ENCODE measurements at places on chromosomes 5 and 9.

DNA sequence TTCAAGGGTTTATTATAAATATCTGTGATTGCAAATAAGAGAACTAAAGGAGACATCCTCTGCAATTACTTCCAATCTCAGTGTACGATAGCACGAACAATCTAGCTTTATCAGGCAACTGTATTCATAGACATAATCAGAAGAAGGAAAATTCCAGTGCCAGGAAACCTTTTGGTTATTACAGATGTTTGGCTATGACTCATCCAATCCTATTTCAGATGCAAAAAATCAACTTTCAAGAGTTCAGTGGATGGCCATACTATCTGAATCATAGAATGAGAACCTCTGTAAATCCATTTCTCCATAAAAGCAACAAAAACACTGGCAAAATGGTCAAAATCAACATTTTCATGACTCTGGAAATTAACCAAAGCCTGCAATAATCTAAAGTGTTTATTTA, 37.9 kb downstream of the GAS1 start:
- no peak for DNase-seq

GRCh38 chr9:98550206-98550820, 158.4 kb downstream of the GABBR2 start:
- peak; percentile 56 for DNase-seq

- DNase-seq: no peak
These were observed 198.9 kb upstream of the SGCD start for GRCh38 chr5:156128026-156128425.

DNA sequence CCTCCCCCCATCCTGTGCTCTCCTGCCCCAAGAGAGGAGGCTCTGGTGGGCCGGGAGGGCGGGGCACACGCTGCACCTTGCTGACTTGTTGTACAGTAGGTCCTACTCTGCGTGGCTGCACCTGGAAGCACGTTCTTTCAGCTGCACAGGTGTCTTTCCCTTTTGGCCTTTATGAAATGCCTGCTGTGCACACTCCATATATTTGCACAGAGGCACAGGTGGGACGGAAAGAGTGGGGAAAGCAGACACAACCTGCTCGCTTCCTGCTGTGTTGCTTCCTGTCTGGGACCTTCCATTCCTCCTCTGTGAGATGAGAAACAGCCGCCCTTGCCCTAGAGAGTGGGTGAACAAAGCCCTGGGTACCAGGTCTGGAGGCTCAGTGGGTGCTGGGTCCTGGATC, 4.8 kb downstream of the USP20 start:
- no peak for DNase-seq

DNA sequence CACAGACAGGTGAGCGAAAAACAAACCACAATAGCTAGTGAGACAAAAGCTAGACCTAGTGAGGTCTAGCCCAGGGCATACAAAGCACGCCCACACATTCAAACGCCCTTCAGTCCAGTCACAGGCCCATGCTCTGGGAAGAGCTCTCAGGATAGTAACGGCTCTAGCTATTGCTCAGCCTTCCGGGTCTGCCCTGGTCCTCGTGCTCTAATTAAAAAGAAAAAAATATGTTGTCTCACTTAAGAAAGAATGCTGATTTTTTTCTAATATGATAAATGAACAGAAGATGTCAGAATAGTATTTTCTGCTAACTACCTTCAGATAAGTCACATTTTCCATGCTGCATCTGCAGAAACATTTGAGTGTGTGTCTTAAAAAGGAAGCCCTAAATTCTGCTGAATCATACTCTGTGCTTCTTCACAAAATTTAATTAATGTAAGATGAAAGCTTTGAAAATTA, 94.5 kb downstream of the PLPP1 start:
- peak; percentile 51 for DNase-seq

DNA sequence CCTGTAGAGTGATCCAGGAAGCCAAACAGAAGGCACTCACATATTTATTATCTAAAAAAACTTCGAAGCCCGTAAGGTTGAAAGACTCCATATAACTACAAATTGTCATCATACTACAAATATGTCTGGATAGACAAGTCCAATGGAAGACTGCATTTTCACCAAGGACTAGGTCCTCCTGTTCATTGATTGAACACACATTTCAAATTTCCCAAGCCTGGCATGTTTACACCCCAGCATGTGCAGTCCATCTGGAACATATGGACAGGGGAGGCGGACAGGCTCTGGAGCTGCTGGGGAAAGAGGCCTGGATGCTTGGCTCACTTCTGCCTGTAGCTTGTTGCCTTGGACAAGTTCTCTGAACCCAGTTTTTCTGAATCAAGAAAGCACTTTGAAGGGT, 378.7 kb downstream of the ENC1 start:
- no peak for DNase-seq

- DNase-seq: no peak
These were observed 14.4 kb downstream of the CAMK4 start for GRCh38 chr5:111238431-111239225.

GRCh38 chr5:59732301-59732700, 161.2 kb downstream of the PDE4D start:
- DNase-seq: no peak

GRCh38 chr9:70061776-70062175, 18.1 kb downstream of the MAMDC2 start:
- no peak for DNase-seq

DNA sequence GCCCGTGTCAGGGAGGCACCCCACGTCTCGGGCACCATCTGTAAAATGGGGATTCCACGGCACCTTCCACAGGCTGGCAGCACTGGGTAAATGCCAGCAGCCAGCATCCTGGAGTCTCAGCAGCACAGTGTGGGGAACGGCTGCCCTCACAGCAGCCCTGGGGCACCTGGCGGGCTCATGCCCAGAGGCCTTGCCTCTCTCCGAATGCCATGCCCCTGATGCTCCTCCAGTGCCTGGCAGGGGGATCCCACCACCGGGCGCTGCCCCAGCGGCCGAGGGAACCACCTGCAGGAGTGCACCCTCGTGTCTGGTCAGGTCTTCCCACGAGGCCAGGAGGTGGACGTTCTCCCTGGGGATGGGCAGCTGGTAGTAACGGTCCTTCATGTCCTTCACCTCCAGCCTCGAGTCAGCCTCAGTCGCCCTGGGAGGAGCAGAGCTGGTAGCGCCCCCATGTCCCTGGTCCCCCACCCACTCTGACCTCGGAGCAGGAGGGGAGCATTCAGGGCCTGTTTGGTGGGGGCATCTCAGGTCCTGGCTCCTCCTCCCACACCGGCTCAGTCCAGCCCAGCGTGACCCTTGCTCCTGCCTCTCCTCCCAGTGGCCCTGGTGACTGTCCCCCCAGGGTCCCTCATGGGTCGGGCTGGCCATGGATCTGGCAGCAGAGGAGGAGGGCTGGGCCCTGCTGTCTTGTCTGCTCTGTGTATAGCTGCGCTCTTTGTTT, 49.9 kb upstream of the NRARP start:
- no peak for DNase-seq

DNA sequence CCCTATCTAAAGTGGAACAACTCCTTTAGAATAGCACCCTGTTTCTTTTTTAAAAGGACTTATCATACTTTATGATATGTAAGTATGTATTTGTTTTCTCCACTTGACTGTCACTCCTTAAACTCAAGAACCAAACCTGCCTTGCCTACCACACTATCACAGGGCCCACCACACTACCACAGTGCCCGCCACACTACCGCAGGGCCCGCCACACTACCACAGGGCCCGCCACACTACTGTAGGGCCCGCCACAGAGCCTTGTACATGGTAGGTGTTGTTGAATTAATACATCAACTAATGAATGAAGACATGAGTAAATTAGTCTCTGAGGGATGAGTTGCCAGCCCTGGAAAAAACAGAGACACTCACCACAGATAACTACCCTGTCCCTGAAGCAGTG, 18.0 kb downstream of the SLC31A2 start:
- no peak for DNase-seq

DNA sequence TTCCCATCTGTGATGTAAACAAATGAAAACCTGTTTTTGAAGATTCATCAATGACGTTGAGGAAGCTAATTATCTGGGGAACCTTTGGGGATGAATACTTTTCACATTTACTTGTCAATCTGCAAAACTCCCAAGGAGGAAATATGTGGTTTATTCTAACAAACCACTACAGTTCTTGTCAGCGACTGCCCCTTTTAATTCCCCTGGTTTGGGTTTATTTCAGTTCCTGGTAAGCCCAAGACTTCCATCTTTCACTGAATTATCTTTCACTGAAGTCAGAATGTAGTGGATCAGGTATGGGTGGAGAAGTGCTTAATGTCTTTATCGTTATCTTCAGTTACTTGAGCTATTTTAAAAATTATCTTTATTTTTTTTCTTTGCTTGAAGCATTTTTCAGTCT, 40.2 kb downstream of the TLR4 start:
- no peak for DNase-seq

GRCh38 chr9:95206143-95206542, 111.4 kb downstream of the FANCC start:
- DNase-seq: no peak

- DNase-seq: no peak
These were observed 4.9 kb upstream of the LCN1 start for GRCh38 chr9:135516132-135516860.

DNA sequence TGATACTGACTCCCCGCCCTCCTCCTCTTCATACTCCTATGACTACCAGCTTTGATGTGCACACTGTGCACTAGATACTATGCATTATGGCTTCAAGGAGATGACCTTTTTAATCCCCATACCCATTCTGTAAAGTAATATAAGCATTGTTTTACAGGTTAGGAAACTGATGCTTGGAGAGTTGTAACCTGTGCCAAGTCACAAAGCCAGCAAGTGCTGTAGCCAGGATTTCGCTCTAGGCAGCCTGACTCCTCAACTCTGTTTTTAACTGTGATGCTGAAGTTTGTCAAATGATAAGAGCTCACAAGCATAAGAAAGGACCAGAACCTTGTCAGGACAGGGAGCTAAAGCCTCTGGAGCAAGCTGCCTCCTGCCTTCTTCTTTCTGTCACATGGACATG, 461.3 kb downstream of the TMEM232 start:
- no peak for DNase-seq

GRCh38 chr9:91196103-91196950, 165.4 kb downstream of the AUH start:
- no peak for DNase-seq

GRCh38 chr9:104589626-104590025, 9.6 kb downstream of the OR13C5 start:
- DNase-seq: no peak

- no peak for DNase-seq
These were observed 60.9 kb upstream of the TLR4 start for GRCh38 chr9:117643288-117643654.

- DNase-seq: no peak
These were observed 261.9 kb upstream of the NREP start for GRCh38 chr5:112018846-112019245.

GRCh38 chr9:11676821-11677220, 1016.4 kb upstream of the TYRP1 start:
- DNase-seq: no peak

DNA sequence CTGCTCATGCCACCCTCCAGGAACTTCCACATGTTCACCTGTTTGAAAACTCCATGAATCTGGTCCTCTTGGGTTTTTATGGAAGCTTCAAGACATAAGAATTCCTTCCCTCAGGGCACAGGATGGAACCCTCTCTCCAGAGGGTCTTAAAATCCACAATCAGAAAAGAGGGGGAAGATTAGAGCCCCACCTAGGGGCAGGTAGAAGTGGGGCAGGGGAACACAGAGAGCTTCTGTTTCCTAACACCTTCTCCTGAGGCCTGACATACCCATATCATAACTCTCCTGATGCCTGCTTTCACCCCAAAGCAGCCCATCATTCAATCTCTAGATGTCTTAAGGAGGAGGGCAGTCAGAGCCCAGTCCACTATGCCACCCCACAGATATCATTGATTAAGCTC, 1087.7 kb upstream of the ARRDC3 start:
- DNase-seq: no peak

- DNase-seq: no peak
These were observed 73.1 kb downstream of the MAST4 start for GRCh38 chr5:66669086-66669861.

DNA sequence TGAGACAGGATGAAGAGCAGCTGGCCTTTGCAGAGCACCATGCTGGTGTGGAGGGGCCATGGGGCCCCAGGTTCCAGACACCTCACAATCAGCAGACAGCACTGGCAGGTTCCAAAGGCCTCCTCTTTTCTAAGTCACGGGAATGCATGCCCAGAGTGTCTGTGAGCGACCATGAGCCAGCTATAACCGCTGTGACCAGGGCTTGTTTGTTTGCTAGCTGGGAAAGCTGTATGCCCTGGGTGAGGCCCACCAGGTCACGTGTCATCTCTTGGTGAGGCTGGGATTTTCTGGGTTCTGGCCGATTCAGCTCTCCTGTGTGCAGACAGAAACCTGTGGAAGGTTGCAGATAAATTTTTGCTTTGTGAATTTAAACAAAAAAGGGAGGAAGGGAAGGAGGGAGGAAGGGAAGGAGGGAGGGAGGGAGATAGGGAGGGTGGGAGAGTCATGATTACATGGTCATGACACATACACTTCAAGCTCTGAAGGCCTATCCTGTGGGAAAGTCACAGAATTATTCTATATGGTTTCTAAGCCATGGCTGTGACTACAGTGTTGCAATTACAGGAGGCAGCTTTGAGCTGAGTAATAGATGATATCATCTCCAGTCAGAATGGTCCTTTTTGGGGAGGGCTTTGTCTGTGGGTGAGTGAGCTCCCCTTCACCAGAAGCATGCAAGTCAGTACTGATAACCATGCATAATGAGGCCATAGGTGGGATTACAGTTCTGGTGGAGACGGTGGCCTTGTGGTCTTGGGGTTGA, 37.2 kb downstream of the PAPPA start:
- peak; percentile 83 for DNase-seq

DNA sequence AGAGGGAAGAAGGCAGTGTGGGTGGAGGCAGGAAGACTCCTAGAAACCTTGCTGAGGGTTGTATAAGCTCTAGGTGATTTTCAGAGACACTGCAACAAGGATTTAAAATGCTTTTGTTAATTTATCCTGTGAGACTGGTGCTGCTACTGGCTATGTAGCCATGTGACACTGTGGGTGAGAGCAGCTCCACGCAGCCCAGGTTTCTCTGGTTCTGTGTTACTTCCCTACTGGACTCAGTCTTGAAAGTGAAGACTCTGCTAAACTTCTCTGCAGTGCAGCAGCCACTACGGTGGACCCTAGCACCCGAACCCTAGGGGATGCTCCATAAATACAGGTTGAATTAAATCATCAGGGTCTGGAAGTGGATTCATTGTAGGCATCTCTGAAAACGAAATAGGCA, 25.8 kb upstream of the EFNA5 start:
- no peak for DNase-seq

GRCh38 chr5:160961761-160962160, 109.8 kb upstream of the ATP10B start:
- no peak for DNase-seq

DNA sequence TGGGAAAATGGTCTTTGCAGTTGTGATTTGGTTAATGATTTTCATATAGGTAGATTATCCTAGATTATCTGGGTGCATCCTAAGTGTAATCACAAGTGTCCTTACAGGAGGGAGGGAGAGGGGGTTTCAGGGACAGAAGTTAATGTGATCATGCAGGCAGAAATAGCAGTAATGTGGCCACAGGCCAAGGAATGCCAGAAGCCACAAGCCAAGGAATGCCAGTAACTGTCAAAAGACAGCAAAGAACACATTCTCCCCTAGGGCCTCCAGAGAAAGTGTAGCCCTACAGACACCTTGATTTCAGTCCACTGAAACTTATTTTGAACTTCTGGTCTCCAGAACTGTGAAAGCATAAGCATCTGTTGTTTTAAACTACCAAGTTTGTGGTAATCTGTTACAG, 2074.5 kb downstream of the MAT2B start:
- peak; percentile 5 for DNase-seq

Data from M059J (cell line).